Stimulated activated CD4-positive, alpha-beta T cell treated with anti-CD3 and anti-CD28 coated beads, TNF-alpha, amount 100 ng/mL, for 1 hour (primary cell): ENCODE measurements at places on chromosomes 12 and 14.

GRCh38 chr14:105413544-105413886 is 6.1 kb upstream of the MTA1 start:
- no peak for DNase-seq

DNA sequence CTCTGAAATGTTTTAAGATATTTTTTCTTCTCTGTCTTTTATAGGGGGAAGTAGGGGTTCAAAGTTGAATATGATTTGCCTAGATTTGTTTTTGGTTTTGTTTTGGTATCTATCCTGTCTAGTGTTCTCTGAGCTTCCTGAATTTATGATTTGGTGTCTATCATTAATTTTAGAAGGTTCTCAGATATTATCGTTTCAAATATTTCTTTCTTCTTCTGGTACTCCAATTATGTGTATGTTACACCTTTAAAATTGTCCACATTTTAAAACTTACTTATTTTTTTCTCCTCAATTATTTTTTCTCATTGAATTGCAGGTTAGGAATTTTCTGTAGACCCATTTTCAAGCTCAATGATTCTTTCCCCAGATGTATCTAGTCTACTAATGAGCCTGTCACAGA is 13.8 kb upstream of the DCN start:
- no peak for DNase-seq

DNA sequence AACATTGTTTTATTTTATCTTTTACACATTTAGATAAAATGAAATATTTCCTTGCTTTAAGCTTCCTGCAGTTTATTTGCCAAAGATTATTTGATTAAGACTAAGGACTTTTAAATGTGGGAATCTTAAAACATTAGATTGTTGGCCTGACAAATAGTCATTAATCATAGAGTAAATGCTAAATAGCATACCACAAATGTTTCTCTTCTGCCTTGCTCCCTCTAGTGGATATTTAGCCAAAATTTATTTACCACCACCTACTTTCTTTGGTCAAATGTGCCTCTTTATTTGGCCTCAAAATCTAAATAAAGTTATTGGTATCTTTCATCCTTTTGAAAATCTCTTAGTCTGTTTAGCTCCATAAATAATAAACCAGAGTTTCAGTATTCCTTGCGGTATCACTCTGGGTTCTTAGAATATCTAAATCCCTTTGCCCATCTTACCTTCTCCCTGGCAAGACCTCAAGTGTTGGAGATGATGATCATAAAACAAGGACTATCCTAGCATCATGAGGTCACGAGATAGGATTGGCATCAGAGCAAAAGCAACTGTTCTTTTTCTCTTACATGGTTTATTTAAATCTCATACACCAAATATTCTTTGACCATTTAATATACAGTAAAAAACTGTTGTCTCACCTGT is 150.6 kb upstream of the AEBP2 start:
- no peak for DNase-seq

DNA sequence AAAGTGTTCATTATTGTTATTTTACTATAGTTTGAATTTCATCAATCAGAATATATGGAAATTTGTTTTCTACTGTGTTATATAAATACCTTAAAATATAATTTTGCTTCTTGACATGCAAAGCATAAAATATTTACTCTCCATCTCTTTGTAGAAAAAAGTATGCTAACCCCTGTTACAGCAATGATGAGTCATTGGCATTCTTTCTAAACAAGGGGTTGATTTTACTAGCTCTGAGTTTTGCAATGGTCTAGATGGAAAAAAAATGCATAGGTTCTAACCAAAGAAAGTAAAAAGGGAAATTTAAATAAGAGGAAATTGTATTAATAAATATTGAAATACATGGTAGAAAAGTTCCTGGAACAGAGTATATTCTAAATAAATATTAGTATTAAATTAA is 990.2 kb upstream of the ATXN7L3B start:
- DNase-seq, result no peak

DNA sequence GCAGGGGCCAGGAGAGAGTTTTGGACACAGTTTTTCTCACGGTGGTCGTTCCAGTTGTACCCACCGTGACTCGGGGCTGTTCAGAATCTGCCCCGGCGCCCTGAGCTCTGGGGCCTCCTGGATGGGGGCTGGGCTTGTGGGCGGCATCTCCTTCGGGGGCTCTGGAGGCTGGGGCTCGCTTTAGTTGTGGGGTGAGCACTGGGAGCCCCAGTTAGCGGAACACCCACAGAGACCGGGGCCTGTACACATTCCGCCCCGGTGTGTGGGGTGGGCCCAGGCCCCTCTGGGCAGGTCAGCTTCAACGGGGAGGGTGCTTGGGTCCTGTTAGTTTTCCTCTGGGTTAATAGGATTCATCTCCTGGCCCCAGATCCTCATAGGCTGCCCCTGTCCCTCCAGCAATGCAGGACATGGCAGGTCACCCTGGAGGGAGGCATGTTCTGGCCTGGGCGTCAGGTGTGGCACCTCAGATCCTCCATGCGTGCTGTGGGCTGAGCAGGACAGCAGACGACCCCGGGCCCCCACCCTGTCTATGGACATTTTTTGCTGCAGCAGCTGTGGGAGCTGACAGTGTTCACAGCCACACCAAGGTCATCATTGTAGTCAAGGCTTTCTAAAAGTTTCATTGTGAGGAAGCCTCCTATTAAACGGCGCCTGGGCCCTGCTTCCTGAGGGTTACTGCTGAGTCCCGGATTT is 393.2 kb downstream of the TMEM121 start:
- DNase-seq, result no peak

GRCh38 chr12:50021031-50021430 is 4.3 kb downstream of the RACGAP1 start:
- no peak for DNase-seq

DNA sequence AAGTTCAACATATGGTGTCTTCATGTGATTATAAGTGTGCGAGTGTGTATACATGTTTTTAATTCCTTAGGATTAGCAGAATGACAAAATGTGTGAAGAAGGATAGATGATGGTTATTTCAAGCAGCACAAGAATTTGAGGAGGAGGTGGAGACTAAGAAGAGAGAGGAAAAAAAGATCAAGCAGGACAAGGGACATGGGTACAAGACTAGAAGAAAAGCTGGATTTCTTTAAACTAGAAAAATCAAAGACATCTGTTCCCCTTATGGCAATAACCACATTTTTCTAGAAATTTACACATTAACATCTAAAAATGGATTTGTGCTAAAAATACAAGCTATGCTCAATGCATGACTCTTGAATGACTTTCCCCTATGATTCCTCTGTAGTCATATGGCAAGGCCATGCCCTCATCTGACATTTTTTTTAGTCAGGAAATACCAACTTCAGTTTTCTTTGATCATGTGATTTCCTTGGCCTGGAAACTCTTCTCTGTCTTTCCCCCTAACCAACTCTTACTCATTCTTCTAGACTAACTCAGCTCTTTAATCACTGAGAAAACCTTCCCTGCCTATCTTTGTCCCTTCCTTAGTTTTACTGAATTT is 435.8 kb downstream of the NRXN3 start:
- no peak for DNase-seq

DNA sequence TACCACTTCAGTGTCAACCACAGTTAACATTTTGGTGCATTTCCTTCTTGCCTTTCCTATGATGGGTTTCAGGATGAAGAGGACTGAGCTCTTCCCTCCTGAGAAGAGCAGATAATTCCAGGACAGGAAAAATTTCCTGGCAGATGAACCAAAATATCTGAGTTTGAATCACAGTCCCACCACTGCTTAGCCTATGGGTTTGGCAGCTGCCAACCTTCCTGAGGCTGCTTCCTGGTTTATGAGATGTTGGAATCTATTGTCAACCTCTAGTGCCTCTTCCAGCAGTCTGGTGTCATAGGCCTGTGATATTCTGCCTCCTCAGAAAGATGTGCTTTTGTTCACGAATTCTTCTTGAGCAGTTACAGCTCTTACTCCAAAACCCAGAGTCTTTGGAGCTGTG is 197.4 kb upstream of the FRMD6 start:
- no peak for DNase-seq

GRCh38 chr14:52663850-52664249 is 31.5 kb downstream of the ERO1A start:
- DNase-seq, result no peak

DNA sequence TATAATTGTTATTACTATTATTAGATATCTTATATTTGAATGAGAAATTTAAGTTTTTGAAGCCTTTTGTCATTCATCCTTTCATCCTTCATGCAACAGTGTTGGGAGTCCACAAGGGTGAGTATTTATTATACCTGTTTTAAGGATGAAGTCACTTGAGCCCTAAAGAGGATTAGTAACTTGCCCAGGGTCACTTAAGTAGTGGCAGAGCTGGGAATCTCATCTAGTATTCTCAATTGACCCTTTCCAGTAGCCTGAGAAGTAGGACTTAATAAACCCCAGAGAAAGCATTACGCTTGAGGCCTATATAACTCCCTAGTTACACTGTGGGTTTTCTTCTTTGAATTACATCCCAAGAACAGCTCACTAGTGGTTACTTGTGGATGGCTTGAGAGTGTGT is 119.8 kb downstream of the SRGAP1 start:
- no peak for DNase-seq

- DNase-seq, result no peak
Observed at GRCh38 chr14:69485701-69486100, 1.2 kb downstream of the PLEKHD1 start.

DNA sequence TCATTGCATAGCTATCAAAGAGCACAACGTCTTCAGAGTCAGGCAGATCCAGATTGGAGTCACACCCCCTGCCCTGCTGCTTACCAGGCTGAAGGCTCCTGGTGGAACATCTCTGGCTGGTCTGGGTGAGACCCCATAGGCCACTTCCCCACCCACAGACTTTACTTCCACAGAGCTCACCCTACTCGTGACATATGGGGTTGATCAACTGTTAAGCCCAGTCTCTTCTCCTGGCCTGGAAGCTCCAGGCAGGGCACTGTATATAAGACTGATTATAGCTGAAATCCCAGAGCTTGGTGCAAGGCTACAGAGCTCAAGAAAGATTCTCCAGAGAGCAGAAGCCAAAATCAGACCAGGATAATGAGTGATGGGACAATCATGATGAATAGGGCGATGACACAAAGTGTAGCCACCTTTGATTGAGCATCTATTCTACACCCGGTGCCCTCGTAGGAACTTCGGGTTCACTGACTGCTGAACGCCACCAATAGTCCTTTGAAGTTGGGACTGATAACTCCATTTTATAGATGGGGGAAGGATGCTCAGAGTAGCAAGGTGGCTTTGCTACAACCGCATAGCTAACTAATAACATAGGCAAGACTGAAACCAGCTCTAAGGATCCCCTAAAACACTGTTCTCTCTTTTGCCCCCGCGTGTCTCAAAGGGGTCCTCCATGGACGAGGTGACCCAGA is 287.8 kb downstream of the BCL11B start:
- no peak for DNase-seq

- no peak for DNase-seq
Observed at GRCh38 chr12:89493670-89494302, 30.8 kb downstream of the GALNT4 start.

GRCh38 chr14:102415671-102416070 is 52.9 kb downstream of the TECPR2 start:
- DNase-seq, result no peak

GRCh38 chr14:101582294-101582693 is 21.0 kb downstream of the DIO3 start:
- DNase-seq, result no peak

DNA sequence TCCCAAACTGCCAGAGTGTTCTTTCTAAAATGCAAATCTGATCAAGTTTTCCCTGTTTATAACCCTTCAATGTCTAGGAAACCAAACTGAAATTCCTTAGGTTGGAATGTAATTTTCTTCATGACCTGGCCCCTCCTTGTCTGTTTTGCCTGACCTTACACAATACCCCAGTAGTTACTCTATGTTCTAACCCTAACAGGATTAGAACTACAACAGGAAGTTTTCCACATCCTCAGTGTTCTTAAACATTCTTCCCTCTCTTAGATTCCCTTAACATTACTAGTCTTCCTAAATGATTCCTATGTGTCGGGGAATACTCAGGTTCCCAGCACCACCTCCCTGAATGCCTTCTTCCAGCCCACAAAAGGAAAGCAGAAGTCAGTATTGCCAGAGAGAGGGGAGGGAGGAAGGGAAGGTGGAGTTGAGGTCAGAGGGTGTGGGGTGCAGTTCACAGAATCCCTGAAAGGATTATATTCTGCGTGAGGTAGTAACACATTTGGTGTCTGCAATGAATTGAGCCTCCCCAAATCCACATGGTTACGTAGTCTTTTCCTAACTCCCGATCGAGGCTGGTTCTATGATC is 72.6 kb downstream of the BBS10 start:
- no peak for DNase-seq

- DNase-seq, result no peak
Observed at GRCh38 chr12:124774462-124775167, 89.0 kb downstream of the SCARB1 start.

- no peak for DNase-seq
Observed at GRCh38 chr12:12939888-12940287, 12.1 kb downstream of the GPRC5D start.

DNA sequence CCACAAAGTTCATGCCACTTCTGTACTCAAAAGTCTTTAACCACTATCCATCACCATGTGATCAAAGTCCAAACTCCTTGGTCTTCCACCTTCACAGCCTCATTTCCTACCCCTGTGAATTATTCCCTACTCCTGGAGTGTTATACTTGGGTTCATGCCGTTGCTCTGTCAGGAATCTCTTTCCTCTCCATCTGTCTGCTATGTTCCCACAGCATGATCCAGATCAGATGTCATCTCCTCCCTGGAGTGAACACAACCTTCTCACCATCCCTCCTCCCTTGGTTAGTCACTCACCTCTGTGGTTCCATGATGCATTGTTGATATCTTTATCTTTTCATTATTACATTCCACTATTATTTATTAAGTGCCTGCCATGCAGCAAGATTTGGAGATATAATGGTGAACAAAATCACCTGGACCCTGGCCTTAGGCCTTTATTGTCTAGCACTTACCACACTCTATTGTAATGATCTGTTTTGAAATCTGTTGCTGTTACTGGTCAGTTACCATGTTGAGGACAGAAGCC is 22.4 kb downstream of the LACRT start:
- DNase-seq, result no peak

DNA sequence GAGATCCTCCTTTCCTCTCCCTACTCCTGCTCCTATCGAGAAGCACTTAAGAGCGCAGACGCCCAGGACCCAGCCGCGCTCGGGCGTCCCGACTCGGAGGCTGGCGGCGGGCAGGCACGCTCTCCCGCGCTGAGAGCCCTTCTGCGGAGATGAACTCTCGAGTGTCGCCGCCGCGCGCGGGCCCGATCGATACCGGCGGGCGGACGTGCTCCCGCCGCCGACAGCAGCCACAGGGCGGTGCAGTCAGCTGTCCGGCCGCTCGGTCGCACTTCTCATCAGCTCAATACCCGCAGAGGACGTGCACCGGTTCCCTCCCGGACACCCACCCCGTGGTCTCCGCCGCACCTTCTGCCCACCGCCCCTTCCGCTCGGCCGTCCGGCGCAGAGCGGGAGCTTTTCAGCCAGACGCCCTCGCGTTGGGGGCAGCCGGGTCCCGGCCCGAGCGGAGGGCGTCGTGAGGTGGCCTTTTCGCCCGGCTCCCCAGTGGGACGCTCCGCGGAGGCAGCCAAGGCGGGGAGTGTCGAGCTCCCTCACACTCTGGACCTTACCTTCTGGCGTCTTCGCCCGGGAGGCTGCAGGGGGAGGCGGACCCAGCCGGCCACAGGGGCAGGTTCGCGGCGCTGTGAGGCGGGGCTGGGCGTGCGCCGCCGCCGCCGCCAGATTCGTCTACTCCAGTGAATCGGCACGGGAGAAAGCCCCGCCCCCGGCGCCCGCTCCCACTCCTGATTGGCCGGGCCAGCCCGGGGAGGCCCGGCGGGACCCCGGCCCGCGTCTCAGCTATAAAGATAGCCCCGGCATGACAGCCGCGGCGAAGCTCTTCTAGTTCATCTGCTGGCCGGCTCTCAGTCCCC is at the start of gene INSM2:
INSM2 (plus strand) TSS at position 808 of the 851 bp plus-strand sequence. CDS start 89 bp downstream, outside the sequence.
- no peak for DNase-seq

- no peak for DNase-seq
Observed at GRCh38 chr12:3958534-3958933, 85.3 kb upstream of the PARP11 start.
